ENCODE measurements at places on chromosomes 2 and 18. TPM values are rescaled to one million over a fixed set of nuclear protein-coding genes. Genes with fewer than 3 reads are reported as not detected.
A peak's percentile ranks its signal among the peaks of the same experiment; 100 is the strongest.

Gene TACR1
- 0.03 TPM for total RNA-seq

DNA sequence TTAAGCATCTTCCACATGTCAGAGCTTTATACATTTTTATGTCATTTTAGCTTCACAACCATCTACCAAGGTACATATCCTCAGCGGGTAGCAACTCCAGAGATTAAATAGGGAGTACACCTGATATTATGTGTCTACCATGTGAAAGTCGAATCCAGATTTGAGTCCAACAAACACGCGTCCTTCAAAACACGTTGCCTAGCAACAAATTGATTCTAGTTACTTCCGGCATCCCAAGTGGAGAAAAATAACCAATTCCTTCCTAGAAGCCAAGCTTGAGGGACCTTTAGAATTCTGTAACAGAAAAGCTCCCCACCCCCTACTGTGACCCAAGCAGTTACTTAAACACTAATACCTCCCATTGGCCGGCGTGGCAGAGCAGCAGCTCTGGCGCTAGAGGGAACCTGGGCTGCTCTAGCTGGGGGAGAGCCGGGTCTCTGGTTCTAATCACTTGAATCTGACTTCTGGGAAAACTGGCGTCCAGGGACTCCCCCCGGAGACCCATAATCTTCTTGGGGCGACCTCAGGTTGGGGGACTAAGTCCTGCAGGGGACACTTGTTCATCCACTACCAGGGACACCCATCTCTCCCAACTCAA, at the start of gene ERICH2:
TSS of gene ERICH2 (plus strand) at position 371 of the 598 bp plus-strand sequence. CDS start 304 bp downstream, outside the sequence.
- DNase-seq: peak; percentile 59

DNA sequence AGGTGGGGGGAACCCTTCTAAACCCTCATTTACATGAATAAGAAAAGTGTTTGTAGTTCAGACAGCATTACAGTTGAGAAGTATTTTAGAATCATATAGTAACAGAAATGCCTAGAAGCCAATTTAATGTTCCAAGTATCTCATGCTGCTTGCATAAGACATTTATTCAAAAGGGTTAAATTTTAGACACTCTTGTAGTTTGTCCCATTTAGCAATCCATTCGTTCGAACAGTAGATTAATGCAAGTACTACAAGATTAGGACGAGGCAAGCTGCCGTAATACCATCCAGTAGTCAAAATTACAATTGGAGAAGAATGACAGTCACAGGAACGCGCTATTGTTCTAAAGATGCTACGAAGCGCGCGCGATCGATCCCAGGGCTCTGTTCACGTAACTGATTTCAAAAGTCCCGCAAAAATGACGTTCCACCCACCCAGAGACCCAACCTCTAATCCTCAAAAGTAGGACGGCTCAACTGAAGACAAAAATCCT, 1.2 kb downstream of the TMEM237 start:
- no peak for DNase-seq

DNA sequence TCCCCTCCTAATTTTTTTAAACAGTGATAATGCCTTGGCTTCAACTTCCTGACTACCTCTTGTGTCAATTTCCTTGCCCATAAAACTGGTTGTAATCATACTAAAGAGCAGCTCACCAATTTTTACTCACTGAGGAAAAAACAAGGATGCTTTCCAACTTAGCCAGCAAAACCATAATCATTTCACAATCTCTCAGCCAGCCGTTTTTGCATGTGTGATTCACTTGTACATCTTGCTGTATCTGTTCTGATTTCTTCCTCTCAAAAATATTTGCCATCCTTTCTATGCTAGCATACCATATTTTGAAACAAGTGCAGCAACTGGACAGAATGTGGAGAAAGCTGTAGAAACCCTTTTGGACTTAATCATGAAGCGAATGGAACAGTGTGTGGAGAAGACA, 60.7 kb downstream of the RAB27B start:
- DNase-seq: no peak

GRCh38 chr18:48018851-48019250, 88.4 kb upstream of the SMAD2 start:
- peak; percentile 12 for DNase-seq

DNA sequence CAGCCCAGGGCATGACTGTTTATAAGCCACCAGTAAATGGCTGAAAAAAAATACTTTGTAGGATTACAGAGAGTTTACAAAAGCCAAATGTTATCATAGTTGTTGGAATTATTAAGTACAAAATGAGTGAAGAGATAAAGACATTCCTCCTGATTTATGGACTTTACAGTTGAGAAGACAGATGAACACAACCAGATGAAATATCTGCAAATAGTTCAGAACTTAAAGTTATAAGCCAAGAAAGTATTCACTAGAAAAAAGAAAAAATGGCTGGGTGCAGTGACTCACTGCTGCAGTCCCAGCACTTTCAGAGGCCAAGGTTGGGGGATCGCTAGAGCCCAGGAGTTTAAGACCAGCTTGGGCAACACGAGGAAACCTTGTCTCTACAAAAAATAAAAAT, 11.2 kb downstream of the PMAIP1 start:
- DNase-seq: no peak

DNA sequence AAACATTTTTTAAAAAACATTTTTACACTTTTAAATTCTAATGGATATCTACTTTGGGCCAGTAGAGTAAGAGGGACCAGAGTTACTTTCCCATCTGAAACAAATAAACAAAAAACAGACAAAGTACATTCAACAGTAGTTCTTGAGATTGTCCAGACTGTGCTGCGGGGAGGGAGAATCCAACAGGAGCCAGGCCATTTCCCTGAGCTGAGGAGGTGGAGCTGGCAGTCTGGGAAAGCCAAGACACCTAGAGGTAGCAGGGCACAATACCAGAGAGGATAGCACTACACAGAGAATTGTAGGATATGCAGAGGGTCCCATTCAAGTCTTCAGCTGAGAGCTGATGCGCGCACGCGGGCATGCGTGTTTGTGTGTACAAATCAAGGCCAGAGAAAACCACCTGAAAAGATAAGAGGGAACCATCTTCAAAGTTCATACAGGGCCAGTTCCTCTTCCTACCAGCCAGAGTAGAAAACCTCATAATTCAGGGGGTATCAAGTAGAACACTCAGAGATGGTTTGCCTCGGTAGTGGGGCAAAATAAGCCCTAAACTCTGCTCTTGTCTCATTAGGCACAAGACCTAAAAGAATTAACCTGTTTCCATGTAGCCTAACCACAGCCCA, 44.0 kb downstream of the PTRHD1 start:
- DNase-seq: no peak

Data from left lobe of liver (tissue), 2 donors.